HL-60 (cell line): ENCODE measurements at places on chromosomes 1 and 21.
A peak's percentile ranks its signal among the peaks of the same experiment; 100 is the strongest.

DNA sequence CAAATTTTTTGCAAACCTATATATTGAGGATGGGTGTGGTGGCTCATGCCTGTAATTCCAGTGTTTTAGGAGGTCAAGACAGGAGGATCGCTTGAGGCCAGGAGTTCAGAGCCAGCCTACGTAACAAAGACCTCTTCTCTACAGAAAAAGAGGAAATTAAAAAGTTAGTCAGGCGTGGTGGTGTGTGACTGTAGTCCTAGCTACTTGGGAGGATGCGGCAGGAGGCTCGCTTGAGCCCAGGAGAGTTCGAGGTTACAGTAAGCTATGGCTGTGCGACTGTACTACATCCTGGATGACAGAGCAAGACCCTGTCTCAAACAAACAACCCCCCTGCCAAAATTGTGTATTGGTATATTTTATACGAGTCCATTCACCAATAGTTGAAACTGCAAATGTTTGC lies 589.7 kb downstream of the DPYD start:
- no peak for DNase-seq

DNA sequence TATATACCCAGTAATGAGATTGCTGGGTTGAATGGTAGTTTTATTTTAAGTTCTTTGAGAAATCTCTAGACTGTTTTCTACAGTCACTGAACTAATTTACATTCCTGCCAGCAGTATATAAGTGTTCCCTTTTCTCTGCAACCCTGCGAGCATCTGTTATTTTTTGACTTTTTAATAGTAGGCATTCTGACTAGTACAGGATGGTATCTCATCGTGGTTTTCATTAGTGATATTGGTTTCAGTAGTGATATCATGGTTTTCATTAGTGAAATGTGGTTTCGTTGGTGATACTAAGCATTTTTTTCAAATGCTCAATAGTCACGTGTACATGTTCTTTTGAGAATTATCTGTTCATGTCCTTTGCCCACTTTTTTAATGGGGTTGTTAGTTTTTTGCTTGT lies 316.8 kb downstream of the PTBP2 start:
- no peak for DNase-seq

GRCh38 chr1:1356796-1357401 lies 1.5 kb downstream of the MXRA8 start:
- DNase-seq = no peak

- DNase-seq = no peak
Observed at GRCh38 chr1:51070640-51071039, 31.4 kb upstream of the C1orf185 start.

DNA sequence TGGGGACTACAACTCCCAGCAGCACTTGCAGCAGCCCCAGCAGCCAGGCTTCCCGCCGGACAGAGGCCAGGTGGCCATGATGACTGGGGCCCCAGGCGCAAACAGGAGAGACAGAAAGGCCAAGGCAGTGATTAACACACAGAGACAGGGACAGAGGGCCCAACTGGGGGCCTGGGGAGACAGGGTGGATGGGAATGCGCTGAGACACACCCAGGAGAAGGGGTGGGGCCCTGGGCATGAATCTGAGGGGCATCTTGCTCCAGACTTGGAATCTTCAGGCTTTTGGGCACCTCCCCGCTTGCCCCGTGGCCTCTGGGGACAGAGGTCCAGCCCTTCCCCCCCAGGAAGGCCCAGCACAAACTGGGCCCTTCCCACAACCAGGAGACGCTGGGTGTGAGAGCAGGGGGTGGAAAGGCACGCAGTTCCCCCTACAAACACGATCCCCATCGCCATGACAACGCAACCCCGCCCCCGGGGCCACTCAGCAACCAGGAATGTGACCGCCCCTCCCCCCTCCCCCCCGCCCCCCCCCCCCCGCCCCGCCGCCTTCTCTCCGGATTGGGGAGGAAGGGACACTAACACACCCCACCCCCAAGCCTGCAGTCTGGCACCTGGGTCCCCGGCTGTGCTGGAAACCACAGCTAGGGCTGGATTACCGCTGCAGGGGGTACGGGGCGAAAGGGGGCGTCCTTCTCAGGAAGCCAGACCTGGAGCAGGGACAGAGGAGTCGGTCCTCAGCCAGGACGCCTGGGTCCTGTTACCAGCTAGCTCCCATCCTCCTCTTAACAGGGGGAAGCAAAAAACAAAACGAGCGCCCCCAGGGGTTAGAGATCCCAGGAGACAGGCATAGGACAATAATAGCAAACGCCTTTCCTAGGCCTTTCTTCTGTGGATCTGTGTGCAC lies 4.5 kb downstream of the HDGF start:
- DNase-seq = peak; percentile 79

- no peak for DNase-seq
Observed at GRCh38 chr1:214952648-214953047, 129.9 kb upstream of the KCNK2 start.

- no peak for DNase-seq
Observed at GRCh38 chr1:246695136-246695535, 29.1 kb upstream of the SCCPDH start.

DNA sequence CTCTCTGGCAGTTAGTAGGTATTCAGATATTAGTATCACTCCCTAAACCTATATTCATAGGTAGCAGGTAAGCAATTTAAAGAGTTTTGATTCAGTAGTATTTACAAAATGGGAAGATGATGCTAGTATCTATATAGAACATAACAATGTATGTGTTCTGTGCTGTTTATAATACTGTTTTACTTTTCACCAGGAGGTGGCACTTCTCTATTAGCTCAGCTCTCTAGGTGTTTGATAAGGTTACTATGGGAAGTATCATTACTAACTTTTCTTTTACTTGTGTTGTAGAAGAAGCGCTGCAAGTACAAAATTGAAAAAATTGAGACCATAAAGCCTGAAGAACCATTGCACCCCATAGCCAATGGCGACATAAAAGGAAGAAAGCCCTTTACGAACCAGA lies 49.4 kb upstream of the FASLG start:
- DNase-seq = no peak

DNA sequence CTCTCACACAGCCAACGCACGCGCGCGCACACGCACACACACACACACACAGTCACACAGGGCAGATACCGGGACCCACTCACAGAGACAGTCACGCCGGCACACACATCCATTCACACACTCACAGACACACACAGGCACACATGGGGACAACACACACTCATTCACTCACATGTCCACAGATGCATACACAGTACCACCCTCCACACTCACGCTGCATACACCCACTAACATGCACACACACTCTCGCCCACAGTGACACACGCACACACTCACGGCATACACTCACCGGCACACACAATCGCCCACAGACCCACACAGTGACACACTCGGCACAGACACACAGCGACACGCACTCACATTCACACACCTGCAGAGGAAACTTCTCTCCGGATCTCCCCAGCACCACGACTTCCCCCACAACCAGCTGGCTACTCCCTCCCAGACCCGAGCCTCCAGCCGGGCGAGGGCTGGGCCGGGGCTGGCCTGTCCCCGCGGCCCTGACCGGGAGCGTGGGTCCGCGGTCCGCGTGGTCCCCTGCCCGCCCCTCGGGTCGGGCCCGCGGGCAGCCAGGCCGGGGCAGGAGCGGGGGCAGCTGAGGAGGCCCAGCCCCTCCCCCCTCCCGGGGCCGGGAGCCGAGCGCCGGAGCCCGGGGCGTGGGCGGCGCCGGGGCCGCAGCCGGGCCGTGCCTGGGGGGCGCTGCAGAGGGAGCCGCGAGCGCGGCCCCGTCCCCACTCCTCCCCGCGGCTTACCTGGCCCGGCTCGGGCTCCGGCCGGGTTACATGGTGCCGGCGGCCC lies 552 bp downstream of the DLGAP3 start:
- no peak for DNase-seq

- DNase-seq = no peak
Observed at GRCh38 chr1:240005997-240006650, 85.6 kb upstream of the FMN2 start.

DNA sequence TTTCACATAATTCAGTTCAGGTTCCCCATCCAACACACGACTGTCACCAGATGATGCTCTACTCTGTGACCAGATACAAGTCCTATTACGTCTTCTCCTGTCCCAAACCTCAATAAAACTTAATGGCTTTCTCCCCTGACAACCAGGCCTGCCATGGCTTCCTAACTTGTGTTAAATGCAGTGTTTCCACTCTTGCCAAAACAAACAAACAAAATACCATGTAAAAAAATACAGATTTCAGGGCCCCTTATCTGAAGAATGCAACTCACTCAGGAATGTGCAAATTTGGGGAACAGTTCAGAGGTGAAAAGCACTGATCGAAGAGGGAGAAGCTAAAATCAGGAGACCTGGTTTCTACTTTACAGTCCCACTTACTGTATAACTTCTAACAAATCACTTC lies 863 bp upstream of the NUF2 start:
- DNase-seq = no peak

DNA sequence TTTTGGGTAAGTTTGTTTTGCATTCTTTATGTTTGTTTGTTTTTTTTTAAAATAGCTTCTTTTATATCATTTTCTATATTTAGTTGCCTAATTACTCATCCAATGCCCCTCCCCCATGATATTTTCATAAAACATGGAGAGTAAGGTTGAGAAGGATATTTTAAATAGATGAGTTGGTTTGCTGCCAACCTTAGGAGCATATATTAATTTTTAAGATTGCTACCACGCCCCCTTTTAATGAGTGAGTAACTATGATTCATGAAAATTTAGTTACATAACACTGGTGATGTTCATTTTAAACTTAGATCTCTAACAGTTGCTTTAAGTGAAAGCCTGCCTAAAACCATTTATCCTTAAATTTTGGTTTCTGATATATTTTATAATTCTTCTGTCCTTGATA lies 18.7 kb downstream of the TMEM50A start:
- no peak for DNase-seq

DNA sequence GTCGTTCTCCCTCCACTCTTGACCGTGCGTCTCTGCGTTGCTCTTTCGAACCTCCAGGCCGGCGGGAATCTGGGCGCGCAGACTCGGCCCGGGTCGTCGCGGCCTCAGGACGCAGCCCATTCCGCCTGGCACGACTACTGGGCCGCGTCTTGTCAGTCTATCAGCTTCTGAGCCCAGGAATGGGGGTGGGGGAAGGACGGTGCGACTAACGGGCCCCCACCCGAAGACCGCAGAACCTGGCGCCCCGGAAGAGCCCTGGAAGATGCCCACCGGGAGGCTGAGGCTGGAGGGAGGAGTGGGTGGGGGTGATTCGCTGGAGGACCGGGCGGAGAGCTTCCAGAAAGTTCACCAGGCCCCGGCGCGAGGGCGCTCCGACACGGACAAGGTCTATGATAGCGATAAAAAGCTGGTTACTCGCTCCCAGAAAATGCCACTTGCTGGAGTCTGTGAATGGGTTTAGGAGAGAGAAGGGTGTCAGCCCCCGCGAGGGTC lies 1.7 kb upstream of the DMRTA2 start:
- no peak for DNase-seq

DNA sequence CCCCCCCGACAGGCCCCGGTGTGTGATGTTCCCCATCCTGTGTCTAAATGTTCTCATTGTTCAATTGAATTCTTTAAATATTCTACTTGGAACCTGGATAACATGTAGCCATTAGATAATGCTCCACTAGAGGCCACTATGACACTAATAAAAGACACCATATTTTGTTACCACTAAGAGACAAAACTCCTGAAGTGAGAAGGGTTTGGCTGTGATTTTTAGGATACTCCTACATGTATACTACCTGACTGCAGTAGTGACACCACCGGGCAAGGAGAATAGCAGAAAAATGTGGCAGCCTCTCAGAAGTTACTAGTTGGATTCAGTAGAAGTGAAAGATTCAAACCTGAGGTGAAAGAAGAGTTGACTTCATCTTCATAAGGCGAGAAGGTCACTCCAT lies 36.0 kb downstream of the F5 start:
- DNase-seq = no peak

DNA sequence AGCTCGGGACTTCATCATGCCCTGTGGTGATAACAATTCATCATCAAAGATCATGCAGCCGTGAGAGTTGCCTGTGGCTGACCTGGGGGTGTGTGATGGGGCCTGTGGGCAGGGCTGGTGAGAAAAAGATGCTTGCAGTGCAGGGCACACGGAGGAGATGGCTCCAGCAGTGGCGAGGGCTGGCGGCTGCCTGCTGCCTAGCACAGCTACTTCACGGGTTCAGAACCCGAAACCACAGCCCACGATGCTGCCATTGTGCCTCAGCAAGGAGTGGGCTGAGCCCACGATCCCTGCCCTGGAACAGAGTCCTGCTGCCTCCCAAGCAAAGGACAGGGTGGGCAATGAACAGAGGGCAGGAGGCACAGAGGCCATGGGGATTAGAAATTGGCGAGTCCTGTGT lies 631 bp upstream of the KRTAP10-9 start:
- DNase-seq = no peak

GRCh38 chr1:7768583-7768982 lies 2.5 kb upstream of the VAMP3 start:
- no peak for DNase-seq

DNA sequence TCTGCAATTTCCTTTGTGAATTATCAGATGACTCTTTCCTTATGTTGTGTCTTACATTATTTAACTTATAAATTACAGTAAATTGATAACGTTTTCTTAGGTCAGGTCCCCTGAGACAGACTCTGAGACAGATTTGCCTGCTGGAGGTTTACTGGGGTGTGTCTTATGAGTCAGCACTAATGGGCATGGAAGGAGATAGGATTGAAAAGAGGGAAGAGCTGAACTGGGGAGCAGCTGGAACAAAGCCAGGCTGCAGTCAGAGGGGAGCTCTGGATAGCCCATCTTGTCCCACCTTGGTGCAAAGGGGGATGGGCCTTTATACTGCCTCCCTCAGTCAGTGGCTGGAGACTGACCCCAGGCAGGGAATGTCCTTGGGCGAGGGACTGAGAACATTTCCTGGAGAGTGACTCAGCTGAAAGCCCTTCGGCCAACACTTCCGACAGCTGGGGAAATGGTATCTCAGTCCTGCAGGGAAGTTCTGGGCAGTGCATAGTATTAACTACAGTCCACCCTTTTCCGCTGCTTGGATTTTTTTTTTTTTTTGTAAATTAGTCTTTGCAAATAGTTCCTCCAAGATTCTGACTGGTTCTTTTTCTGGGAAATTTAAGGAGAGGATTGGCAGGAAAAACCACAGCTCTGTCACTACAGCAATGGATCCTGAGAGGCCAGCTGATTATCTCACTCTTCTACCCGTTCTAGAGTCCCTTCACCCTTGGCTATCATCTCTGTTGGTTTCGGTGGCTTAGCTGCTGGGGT lies 39.1 kb upstream of the CDC42BPA start:
- no peak for DNase-seq

DNA sequence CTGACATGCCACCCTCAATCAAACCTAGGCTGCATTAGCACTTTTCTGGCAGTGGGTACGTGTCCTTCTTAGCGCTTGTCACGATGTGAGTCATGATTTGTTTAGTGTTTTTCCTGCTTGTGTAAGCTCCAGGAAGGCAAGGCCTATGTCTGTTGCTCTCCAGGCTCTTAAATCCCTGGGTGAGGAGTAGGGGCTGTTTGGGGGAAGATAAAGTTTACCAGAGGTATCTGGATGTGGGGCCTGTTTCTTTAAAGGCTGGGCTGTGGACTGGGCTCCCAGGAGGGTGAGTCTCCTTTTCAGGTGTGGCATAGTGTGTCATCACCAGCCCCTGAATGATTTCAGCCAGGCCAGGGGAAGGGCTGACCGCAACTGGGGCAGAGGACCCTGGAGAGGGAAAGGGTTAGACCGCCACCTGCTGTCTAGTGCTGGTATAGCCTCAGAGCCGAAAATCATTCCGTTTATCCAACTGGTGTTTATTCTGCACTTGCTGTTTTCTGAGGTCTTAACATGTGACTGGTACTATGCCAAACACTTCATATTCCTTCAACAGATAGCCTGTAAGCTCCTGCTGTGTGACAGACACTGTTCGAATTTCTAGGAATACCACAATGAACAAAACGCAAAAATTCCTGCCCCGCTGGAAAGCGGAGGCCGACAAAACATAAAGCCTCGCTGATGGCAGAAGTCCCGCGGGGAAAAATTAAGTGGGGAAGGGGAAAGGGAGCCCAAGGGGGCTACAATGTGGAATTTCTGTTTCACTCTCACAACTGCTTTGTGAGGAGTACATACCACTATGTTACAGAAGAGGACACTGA lies 9.7 kb downstream of the SERINC2 start:
- no peak for DNase-seq
